ENCODE measurements at places on chromosomes 12 and 14.
A peak's percentile ranks its signal among the peaks of the same experiment; 100 is the strongest.

GRCh38 chr14:76909266-76909665, 83.1 kb downstream of the LRRC74A start:
- no peak for DNase-seq

DNA sequence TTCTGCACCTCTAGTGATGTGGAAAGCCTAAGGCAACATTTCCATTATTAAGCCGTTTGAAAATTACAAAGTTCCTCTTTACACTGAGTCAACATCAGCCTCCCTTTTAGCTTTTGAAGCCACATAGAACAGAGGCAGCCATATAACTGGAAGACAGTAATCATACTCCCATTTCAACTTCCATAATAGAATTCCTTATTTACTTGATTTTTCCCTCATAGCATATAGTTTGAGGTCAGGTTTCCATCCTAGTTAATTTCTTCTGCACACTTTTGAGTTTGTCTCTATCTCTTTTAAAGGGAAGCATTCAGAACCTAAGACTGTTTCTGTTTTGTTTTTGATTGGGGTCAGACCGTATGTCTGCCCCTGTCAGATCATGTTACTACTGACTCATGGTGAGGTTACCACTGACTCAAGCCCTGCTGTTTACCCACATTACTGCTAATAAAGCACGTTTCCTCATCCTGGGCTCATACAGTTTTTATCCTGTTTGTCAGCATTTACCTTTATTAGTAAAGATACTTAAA, 161.0 kb downstream of the SLC38A4 start:
- peak; percentile 51 for DNase-seq

- DNase-seq, result no peak
Measured at GRCh38 chr14:76698191-76698590, 63.1 kb upstream of the VASH1 start.

- no peak for DNase-seq
Measured at GRCh38 chr12:95784286-95784685, 6.3 kb downstream of the NTN4 start.

DNA sequence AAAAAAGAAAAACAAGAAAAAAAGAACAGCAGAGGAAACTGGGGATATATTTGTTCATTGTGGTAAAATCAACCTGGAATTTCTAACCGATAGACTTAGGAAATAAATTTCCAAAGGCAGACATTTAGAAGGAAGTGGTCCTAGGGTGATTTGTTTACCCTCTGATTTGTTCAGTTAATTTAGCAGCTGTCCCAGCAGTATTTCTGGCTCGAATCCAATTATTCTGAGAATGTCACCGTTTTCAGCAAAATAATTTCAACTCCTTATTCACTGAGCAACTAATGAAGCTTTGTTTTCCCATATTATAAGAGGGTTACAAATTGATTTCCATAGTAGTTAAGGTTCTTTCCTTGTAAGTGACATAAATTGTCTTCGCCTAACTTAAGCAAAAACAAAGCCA, 285.2 kb upstream of the SYT10 start:
- DNase-seq, result no peak

DNA sequence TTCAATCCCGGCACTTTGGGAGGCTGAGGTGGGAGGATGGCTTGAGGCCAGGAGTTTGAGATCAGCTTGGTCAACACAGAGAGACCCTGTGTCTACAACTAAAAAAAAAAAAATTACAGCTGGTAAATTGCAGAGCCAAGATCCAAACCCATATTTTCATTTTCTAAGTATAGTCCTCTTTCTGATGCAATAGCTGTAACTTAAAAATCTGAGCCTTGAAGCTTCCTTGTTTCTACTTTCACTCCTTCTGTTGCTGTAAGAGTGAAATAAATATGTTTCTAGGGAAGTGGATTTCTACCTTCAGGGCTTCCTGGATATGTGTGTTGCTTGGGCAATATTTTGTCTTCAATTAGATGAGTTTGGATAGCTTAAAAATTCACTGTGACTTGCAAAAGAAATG, 42.0 kb upstream of the PRICKLE1 start:
- no peak for DNase-seq

GRCh38 chr12:115943630-115944391, 333.7 kb downstream of the MED13L start:
- no peak for DNase-seq

- DNase-seq, result no peak
Measured at GRCh38 chr12:70849265-70849960, 71.1 kb downstream of the PTPRR start.

DNA sequence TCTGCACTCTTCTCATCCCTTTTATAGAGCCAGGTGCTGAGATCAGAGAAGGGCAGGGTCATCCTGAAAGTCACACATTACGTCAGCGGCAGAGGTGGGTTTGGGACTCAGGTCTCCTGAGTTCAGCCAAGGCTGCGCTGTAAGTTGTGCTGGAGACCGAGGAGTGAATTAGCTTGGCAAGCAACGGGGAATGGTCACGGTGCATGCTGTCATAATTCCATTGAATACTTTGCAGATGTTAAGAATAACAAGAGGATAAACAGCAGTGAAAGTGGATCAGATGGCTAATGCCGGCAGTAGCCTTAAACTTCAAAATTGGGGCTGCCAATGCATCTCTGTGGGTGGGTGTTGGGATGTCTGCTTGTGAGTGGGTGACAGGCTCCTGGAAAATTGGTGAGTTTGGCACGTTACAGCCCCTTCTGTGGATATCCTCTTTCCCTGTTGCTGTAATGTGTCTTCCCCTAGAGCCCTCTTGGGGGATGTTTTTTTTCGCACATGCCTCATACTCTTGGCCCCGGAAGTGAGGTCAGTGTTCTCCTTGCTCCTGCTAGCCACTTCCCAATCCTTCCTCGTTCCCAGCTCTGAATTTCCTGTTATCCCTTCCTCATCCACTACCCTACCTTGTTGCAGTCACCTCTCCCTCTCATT, 287.1 kb upstream of the SRRM4 start:
- DNase-seq, result no peak

DNA sequence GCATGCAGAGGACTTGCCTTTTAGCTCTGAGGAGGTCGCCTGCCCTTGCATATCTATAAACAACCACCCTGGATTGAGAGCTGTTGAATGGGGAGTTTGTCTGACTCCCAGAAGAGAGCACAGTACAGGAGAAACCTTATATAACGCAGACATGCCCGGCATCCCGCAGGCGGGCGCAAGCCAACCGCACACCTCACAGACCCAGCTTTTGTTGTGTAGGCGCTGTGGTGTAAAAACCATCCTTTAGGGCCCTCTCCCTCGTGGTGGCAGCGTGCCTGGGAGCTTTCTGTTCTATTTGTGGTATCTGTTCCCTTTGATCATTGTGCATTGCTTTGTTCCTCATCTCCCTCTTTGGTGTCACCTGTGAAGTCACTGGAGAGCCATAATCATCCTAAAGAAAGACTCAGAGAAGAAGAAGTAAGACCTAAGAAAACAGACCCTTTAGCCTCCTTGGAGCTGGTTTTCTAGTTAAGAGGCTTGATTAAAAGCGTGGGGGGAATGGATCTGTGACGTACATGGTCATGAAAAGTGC, 77.7 kb downstream of the ETV6 start:
- no peak for DNase-seq

- DNase-seq, result no peak
Measured at GRCh38 chr12:124915239-124916236, 1.1 kb upstream of the UBC start.

- no peak for DNase-seq
Measured at GRCh38 chr14:33777681-33778080, 173.2 kb downstream of the EGLN3 start.

DNA sequence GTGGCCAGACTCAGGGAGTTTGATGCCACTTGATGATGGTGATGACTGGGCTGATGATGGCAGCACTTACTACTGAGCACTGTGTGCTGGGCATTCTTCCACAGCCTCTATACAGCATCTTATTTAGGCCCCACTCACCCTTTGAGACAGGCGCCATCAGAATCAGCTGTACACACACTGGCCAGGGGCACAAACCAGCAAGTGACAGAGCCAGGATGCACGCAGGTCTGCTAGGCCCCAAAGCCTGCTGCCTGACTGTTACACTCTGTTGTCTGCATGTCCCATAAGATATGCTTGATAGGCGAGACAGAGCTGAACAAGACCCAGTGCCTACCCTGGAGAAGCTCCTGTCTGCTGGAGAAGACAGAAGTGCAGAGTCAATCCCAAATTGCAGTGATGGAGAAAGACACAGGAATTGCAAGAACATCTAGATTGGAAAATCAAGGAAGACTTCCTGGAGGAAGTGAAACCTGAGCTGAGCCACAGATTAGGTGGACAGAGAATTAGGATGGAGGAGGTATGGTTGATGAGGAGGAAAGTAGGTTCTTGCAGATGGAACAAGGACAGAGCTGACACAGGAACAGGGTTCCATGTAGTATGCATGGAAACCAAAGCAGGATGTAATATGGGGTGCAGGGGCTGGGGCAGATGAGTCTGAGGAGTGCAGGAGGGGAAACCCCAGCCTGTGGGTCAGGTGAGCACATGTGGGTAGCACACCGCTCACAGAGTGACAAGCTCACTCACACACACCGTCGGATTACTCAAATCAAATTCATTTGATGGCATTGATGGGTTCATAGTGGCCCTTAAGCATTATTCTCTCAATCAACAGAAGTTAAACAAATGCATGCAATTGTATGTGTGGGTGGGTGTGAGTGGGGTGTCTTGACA, 117.3 kb downstream of the BEGAIN start:
- DNase-seq, result no peak

GRCh38 chr14:55146425-55146824, 17.4 kb downstream of the LGALS3 start:
- no peak for DNase-seq

DNA sequence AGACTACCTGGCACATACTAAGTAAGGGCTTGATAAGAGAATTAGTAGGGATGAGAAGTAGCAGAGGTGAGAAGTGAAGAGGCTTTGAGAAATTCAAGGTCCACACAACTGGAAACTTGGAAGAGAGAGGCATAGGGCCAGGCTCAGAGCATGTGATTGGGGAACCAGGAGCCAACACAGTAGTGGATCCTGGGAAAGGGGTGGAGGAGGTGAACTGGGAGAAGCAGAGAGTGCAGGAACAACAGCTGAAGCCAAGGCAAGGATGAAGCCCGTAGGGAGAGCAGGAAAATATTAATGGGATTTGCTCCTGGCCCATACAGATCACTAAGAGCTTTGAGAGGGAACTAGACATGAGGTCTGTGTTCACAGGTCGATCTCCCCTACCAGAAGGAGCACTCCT, 1.4 kb upstream of the ITGB7 start:
- DNase-seq, result no peak

DNA sequence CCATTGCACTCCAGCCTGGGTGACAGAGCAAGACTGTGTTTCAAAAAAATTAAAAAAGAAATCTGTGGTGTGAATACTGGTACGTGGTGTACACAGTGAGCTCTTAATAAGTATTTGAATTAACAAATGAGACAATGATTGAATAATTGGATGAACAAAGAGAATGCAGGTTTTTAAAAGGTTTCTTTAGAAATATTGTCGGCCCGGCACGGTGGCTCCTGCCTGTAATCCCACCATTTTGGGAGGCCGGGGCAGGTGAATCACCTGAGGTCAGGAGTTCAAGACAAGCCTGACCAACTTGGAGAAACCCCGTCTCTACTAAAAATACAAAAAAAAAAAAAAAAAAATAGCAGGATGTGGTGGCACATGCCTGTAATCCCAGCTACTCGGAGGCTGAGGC, 6.6 kb downstream of the HIF1A start:
- DNase-seq, result no peak

DNA sequence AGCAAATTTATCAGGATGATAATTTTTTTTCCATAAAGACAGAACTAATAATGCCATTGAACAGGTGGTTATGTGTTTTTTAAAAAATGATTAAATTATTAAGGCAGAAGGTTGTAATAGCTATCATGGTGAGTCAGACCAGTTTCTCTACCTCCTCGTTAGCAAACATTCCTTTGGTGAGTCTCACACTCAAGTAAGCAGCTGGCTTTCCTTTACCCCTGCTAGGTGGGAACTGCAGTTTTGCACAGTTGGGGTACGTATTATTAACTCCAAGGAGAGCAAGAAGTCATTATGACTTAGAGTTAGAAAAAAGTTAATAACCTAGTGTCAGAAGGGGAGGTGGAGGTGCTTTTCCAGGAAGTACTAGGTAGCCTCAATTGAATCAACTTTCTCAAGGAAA, 165.3 kb downstream of the SNAPC1 start:
- no peak for DNase-seq

DNA sequence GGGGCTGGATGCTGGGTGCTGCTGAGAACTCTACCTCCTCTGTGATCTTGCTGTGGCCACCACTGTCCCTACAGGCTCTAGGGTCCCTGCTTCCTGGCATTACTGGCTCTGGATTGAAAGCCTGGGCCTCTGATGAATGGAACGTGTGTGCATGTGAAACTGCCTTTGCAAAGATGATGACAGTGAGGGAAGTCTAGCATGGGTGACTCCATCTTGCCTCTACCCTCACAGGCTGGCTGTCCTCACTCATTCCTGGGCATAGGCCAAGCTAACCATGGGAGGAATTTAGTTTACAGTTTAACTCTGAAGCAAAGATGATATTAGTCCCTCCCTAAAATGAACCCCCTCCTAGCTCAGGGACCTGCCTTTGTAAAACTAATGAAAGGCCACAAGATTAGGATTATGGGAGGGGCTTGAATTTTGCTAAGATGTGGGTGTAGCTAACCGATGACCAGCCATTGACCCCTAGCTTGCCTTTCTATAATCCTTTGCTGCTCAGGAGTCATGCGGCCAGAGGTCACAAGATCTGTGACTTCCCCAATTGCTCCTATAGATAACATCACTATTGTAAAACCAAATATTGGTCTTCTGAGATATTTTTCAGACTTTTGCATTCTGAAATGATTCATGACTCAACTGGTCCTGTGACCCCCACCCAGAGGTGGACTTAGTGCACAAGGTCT, 2.2 kb upstream of the C1S start:
- no peak for DNase-seq

DNA sequence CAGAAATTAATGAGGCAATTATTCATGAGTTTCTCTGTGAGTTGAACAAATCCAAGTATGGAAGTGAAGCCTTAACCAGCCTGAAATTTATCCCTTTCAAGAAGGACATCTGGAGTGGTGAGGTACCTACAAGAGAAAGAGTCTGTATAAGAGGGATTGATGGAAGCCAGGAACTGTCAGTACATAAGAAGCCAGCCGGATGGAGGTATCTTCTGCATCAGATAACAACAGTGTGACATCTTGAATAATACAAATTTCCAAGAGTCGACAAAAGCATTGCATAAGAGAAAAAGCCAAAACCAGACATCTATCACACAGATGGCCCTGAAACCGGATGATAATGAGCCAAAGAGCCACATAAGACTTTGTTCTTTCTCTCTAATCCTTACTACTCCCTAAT, 781.2 kb downstream of the FLRT2 start:
- no peak for DNase-seq

DNA sequence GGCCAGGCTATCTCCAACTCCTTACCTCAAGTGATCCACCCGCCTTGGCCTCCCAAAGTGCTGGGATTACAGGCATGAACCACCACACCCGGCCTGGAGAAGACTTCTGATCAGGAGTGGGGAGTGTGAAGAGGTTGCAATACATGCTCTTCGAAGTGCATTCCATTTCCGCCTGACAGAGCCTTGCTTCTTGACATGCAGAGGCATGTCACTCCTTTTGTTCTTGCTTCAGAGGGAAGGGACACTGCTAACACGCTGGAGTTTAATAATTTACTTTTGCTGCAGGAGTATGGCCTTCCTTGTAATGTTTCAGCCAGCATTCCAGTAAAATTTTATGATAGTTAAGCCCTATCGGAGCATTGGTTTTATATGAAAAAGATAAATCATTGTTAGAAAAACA, 74.9 kb downstream of the SLC25A47 start:
- DNase-seq, result no peak

All from activated CD4-positive, alpha-beta T cell treated with anti-CD3 and anti-CD28 coated beads, Interleukin-2, Interleukin-4, amounts not matched to agents 100 ng/mL and 50 ng/mL, durations not matched to agents 16 hours and 8 hours (primary cell).